Urinary bladder (tissue), 4 donors: ENCODE measurements at places on chromosomes 2 and 18. TPM values are rescaled to one million over a fixed set of nuclear protein-coding genes. Genes with fewer than 3 reads are reported as not detected.

OLA1 gene
- polyA plus RNA-seq, result 51.1 TPM

BARD1 gene
- 4.6 TPM for polyA plus RNA-seq

CHRNG gene
- polyA plus RNA-seq, result not detected

- no peak for DNase-seq
Measured at GRCh38 chr2:11022591-11023273, 111.0 kb downstream of the KCNF1 start.

GRCh38 chr18:58565021-58565420 is 63.9 kb downstream of the ALPK2 start:
- DNase-seq, result no peak

- no peak for DNase-seq
Measured at GRCh38 chr2:236686561-236686960, 116.9 kb downstream of the ACKR3 start.
